ENCODE measurements at places on chromosomes 3 and 15.

GRCh38 chr3:60225848-60226247, 1025.4 kb downstream of the FHIT start:
- DNase-seq, result no peak

DNA sequence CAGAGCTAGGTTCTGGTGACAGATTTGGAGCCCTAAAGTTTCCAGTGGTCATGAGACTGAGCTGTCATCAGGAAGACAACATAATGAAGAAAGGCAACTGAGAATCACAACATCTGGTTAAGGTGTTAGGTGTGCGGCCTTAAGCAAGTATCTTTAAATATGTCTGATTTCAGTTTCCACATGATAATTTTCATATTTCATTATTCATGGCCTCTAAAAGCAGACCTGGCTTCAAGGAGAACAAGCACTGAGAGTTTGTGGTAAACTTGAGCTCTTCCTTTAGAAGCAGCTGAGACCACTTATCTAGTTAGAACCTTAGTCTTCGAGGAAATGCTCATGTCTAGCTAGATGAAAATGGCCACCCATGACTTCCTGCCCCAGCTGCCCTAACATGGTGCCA, 25.7 kb upstream of the MYLK start:
- no peak for DNase-seq

DNA sequence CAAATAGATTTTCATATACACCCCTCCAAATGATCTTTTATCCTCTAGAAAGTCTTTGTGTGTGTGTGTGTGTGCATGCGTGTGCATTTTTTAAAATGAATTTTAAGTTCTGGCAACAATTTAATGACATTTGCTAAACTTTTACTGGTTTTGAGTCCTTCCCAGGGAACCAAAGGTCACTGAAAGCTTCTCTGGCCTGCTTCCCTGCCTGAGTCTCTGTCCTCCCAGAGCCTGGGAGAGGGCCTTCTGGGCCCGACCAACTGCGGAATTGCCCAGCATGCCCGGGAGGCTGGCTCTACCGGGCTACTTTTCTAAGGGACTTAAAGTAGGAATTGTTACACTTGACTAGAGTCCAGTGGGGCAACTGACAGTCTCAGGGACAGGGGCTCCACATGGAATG, 7.4 kb upstream of the RBPMS2 start:
- no peak for DNase-seq

GRCh38 chr3:119589102-119589773, 8.4 kb upstream of the PLA1A start:
- DNase-seq, result no peak

DNA sequence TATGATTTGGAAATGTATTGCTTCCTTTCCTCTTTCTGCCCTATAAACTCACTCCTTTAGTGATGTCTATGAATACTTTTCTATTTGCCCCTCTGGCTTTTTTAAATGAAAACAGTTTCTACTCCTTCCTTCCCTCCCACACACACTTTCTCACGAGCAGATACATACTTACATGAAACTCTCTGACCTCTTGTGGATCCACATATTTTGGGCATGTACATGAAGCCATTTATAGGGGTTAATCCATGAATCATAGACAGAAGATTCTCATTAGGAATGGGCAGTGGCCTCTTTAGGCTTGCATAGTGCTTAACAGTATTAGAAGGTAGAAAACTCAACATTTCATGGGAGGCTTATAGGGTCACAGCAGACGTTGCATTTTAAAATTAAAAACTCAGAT, 24.8 kb downstream of the ANAPC13 start:
- DNase-seq, result no peak

DNA sequence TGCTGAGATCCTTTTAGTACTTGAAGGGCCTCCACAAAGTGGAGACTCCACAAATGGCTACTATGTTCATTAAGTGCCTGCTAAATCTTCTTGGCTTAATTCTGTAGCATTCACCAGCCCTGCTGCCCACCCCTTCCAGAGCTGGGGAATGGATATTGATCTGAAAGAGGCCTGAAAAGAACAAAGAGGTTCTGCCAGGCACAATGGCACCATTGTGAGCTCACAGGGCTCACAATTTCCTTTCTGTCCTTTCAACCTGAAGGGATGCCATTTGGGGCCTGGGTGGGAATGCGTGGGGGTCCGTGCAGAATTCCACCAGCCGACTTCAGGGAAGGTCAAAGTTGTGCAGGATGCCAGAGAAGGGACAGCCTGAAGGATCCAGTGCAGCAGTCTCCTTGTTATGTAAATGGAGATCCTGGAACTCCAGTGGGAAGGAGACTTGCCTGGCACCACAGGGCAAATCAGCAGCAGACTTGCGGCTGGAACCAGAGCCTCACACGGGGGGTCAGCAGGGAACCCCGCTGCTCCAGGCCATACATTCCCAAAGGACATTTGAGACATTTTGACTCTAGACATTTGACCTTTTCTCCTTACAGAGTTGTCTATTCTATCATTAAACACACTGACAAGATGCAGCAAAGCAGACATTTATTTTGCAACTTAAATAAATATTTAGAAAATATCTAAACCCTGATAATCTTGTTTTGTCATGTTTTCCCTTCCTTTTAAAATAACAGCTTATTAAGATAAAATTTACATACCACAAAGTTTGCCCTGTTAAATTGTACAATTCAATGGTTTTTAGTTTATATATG, 21.5 kb upstream of the MORF4L1 start:
- no peak for DNase-seq

DNA sequence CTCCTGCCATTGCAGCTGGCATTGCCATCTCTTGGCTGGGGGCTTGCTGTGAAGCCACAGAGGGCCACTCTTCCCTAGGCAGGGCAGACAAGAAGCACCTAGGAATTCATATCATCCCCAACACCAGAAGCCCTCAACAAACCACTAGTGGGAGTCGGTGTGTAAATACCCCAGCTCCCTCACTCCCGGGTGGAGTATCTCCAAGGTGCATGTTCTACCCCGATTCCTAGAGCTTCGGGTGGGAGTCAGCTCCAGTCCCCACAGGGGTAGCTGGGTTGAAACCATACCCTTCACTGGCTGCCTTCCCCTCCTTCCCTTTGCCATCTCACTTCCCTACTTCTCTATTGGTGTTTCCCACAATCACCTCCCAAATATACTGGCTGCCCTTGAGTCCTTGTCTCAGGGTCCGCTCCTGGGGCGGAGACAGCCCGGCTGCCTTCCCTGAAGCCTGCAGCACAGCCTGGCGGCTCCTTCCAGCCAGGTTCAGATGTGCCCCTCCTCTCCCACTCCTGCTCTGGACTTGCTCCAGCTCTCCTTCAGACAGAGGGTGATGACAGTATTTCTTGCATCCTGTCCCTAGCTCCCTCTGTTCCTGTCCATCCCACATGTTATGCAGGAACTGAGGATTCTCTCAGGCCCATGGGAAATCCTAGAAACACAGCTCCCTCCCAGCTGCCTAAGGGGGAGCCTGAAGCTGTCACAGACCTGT, 33.3 kb downstream of the FAM3D start:
- DNase-seq, result no peak

DNA sequence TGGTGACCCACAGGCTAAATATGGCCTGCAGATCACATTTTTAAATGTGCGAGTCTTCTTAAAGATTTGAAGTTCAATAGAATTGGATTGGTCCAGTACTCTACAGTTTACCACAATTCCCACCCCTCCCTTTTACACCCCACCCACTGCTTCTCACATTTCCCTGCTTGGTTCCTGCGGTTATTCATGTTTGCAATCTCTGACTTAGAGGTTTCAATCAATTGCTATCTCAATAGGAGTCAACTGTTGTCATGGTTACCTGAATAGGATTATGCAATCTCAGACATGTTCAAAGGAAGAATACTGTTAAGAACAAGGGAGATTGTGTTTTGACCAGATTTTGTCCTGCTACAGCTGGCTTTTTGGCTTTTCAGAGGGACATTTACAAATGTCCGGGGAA, 4.9 kb upstream of the C3orf49 start:
- no peak for DNase-seq

GRCh38 chr3:47239929-47240328, 42.7 kb downstream of the KIF9 start:
- no peak for DNase-seq

DNA sequence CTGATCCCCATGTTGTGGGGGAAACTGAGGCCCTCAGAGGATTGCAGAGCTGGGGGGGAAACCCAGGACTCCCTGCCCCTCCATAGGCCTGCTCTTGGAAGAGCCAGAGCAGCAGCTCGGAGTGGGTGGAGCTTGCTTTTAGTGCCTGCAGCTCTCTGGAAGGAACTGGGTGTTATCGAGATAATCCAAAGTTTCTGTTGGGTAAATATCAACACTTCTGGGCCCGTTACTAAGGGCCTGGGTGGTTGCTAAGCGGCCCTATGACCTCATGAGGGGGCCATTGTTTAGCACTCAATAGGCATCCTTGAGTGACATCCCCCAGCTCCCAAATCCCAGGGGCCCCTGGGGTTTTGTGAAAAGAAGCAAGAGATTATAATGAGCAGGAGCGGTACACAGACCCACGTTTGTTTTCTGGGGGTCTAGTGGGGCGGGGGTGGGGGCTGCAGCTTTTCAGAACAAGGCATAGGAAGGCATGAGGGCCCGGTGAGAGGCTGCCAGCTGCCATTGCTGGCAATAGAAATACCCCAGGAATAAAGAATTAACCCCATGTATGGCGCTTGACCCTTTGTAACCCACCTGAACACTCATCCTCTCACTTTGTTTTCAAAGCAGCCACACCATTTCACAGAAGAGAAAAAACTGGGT, 48.3 kb upstream of the ATP2B2 start:
- no peak for DNase-seq

DNA sequence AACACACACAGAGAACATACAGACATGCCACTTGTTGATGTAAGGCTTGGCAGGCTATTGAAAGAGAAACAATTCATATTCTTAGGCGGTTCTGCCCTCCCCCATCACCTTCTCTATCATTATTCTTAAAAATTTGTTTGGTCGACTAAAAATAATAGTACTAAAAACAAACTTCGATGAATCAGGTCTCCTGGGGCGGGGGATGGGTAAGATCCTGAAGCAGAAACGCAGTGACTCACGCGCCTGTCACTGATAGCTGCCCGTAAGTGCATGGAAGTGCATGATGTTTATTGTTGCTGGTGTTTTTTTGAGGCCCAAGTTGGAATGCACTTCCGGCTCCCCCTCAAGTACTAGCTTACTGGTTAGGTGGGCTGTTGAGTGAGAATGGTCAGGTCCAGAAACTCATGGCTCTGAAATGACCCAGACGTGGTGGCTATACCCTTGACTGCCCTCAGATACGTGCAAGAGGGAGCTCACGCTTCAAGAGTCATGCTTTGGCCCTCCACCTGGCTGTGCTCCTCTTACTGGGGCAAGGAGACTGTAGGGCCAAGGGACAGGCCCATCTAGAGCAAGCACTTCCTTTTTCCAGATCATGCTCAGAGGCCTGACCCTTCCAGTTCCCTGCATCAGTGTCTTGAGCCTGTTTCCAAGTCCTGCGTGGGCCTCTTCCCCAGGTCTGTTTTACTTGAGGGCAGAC, 10.9 kb downstream of the SMAD3 start:
- DNase-seq, result no peak

DNA sequence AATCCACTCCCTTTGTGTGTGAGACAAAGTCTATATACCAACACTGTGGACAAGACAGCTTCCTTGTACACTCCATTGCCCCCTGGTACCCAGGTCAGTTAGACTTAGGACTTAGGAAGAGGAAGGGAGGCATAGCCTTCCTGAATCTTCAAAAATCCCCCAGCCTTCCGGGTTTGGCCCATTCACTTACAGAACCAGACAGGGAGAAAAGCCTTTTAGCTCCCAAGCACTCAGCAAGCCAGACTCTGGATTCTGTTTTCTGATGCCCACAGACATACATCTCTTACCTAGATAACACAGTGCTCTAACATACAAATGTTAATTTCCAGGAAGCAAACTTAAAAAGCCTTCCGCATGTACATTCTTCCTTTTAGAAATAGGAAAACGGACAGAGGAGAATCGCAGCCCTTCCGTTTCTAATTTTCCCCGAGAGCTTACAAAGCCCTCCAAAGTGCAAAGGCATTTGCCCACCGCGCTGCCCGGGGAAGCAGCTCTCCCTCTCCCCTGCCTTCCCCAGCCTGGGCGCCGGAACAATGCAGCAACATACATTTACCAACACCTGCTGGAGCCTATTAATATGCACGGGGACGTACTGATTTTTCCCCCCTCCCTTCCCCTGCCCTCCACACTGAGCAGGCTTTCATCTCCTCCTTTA, 442.0 kb downstream of the MAGI1 start:
- DNase-seq, result no peak

Measured in HTR-8/SVneo (cell line).